ENCODE measurements at places on chromosomes 2 and 18. TPM values are rescaled to one million over a fixed set of nuclear protein-coding genes. Genes with fewer than 3 reads are reported as not detected.

COL6A3 gene
- 23.0 TPM for total RNA-seq

GPR55 gene
- 0.20 TPM for total RNA-seq

SMYD1 gene
- not detected for total RNA-seq

ZSWIM2 gene
- not detected for total RNA-seq

UGT1A6 gene
- 11.2 TPM for total RNA-seq

NDC80 gene
- 9.7 TPM for total RNA-seq

RAB17 gene
- total RNA-seq, result 7.8 TPM

DCC gene
- total RNA-seq, result not detected

CELF4 gene
- total RNA-seq, result not detected

DSG1 gene
- 33.7 TPM for total RNA-seq

NFATC1 gene
- total RNA-seq, result 1.8 TPM

TMEM17 gene
- 2.3 TPM for total RNA-seq

- no peak for ATAC-seq
Observed at GRCh38 chr18:76679259-76679658, 143.1 kb upstream of the ZNF236 start.

- ATAC-seq, result no peak
Observed at GRCh38 chr2:9286554-9287399, 80.2 kb downstream of the ASAP2 start.

- ATAC-seq, result no peak
Observed at GRCh38 chr2:185807351-185807750, 68.7 kb downstream of the FSIP2 start.

- ATAC-seq, result no peak
Observed at GRCh38 chr18:5066380-5066977, 130.6 kb downstream of the AKAIN1 start.

- peak; percentile 72 for ATAC-seq
Observed at GRCh38 chr2:54569745-54570301, 113.7 kb downstream of the SPTBN1 start.

DNA sequence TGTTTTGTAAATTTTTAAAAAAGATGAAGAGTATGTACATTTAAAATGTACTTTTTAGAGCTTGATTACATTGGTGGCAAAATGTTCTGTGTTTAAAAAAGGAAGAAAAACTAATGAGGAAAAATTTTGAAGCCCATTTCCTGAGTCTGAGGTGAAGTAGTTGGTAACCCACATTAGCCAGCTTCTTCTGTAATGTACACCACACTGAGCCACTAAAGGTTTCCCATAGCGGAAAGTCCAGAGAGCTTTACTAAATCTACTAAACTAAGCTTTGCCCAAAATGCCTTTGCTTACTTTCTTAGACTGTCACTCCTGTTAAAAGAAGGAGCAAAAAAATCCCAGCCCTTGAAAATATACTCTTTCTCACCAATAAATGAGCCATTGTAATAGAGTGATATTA is 804.8 kb upstream of the ZEB2 start:
- ATAC-seq, result no peak

GRCh38 chr2:207012461-207012860 is 73.1 kb downstream of the CPO start:
- ATAC-seq, result peak; percentile 99

- peak; percentile 89 for ATAC-seq
Observed at GRCh38 chr18:2518473-2518872, 52.8 kb downstream of the METTL4 start.

GRCh38 chr2:225532096-225532495 is 132.6 kb downstream of the NYAP2 start:
- no peak for ATAC-seq

DNA sequence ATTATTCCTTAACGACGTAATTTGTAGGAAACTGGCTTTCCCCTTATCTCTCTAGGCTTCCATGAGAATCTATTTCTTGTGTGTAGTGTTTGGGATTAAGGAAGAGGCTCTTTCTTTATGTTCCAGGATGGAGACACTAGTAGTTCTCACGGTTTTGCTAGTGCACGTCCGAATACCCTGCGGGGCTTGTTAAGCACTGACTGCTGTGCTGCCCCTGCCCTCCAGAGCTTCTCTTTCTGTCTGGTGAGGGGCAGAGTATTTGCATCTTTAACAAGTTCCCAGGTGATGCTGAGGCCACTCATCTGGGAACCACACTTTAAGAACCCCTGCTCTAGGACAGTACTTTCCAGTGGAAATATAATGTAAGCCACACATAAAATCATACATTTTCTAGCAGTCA is 76.4 kb downstream of the SPATS2L start:
- ATAC-seq, result no peak

DNA sequence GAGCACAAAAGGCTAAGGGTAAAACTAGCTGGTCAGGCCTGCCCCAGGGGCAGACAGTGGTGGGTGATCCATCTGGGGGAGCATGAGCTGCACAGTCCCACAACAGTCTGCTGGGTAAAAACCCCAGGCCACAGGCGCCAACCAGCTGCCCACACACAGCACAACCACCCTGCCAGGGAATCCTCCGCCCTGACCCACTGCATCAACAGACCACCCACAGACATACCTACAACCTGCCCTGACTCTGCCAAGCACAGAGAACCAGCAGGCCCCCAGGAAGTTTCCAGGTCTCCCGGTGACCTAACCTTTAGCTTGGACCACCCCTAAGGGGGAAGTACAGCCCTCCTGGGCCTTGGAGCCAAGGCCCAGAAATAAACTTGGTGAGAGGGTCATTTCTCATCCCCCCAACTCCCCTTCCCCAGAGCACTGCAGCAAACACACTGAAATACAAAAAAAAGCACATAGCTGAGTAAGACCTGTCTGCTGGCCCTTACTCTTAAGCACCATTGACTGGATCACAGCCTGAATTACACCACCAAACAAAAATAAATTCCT is 118.3 kb upstream of the CAB39 start:
- ATAC-seq, result no peak

DNA sequence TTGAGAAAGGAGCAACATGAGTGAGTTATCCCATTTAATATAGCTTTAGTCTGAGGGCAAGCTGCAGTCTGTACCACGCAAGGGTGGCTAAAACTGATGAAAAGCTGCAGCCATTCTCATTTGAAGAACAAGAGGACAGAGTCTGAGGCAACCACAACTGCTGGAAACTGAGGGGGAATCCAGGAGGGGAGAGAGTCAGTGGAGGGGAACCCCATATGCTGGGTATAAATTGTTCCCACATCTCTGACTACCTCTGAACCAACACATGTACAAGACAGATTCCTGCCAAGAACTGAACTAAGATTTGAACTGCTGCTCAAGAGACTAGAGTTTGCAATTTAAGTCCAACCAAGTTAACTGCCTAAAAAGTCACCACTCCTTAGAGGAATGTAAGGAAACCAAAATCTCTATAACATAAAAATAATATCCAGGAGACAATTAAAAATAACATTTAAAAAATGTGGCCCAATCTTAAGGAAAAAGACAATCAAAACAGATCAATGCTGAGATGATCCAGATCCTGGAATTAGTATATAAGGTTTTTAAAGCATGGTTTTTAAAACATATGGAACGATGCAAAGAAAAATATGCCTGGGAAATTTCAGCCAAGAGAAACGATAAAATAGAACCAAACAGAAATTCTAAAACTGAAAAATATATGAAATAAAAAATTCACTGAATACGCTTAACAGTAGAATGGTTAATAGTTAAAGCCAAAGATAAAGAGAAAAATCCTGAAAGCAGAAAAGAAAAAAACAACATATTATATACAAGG is 11.2 kb downstream of the CWC22 start:
- no peak for ATAC-seq

DNA sequence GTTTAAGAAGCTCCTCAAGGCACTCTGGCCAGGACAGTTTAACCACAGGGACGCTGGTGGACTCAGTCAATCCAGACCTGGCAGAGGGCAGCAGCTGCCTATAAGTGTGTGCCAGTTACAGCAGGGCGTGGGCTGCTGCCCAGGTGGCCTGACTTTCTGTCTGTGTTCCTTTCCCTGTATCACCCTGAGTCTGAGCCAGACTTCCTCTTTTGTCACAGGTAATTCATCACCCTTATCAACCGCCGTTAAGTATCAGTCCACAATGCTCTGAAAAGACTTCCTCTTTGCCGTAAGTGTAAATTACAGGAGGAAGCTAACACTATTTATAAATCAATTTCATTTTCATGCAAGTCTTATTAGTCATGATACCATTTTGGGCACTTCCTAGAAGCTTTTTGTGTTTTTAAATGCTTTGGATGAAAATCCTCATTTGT is 7.0 kb downstream of the LPIN1 start:
- peak; percentile 83 for ATAC-seq

DNA sequence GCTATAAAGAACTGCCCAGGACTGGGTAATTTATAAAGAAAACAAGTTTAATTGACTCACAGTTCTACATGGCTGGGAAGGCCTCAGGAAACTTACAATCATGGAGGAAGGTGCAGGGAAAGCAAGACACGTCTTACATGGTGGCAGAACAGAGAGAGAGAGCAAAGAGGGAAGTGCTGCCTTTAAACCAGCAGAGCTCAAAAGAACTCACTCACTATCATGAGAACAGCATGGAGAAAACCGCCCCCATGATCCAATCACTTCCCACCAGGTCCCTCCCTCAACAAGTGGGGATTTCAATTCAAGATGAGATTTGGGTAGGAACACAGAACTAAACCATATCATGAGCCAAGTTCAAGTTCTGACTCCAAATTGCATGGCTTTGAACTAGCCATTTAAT is 62.8 kb upstream of the PPP1CB start:
- ATAC-seq, result no peak

GRCh38 chr2:223566396-223566795 is 35.8 kb downstream of the SCG2 start:
- no peak for ATAC-seq

GRCh38 chr2:18741895-18742732 is 152.7 kb upstream of the NT5C1B start:
- no peak for ATAC-seq

GRCh38 chr2:238155761-238156694 is 2.7 kb upstream of the ERFE start:
- ATAC-seq, result no peak

- no peak for ATAC-seq
Observed at GRCh38 chr2:145184741-145185651, 665.1 kb upstream of the ZEB2 start.

- ATAC-seq, result no peak
Observed at GRCh38 chr18:13449651-13450050, 231.1 kb downstream of the LDLRAD4 start.

- peak; percentile 33 for ATAC-seq
Observed at GRCh38 chr2:204183608-204184007, 247.0 kb downstream of the ICOS start.

DNA sequence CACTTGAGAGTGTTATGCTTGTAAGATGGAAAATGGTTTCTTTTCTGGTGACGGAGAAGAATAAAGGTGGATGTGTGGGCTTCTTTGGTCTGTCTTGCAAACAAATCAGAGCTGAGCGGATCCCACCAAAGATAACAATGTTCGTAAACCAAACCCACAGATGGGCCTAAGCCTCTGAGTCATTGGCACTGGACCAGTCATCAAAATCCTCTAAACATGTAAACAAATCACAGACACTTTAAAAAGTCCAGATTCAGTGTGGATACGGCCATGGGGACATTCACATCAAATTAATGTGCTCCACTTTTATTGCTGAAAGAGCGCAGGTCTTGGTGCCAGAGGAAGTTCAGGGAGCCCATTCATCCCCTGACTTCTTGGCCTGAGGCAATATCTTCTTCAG is 60.5 kb upstream of the TMEM200C start:
- ATAC-seq, result no peak

GRCh38 chr18:53698907-53699306 is 525.6 kb downstream of the MBD2 start:
- no peak for ATAC-seq

GRCh38 chr2:54677476-54678265 is 45.8 kb upstream of the EML6 start:
- no peak for ATAC-seq

GRCh38 chr18:76943542-76944339 is 121.4 kb downstream of the ZNF236 start:
- ATAC-seq, result no peak

DNA sequence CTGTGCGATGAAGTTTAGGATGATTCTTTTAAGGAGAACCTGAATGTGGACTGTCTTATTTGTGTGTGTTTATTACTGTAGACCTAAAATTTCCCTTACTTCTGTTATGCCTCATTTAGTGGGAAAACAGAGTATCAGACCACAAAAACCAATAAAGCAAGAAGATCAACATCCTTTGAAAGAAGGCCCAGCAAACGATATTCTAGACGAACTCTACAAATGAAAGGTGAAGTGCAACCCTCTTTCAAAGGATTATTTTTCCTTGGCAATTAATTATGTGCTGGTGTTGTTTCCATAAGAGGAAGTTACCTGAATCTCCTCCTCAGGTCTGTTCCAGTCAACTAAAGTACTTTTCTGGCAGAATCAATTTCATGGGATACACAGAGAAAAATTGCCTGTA is 78.6 kb downstream of the EPB41L5 start:
- no peak for ATAC-seq

Data from esophagus mucosa (tissue), 1 donor.